Ovary (tissue), 10 donors: ENCODE measurements at places on chromosomes 5 and 9. TPM values are rescaled to one million over a fixed set of nuclear protein-coding genes. Genes with fewer than 3 reads are reported as not detected.

GRCh38 chr9:97794666-97795065, 58.4 kb upstream of the FOXE1 start:
- no peaks in the 10 kb centered on the region for H3K27me3 ChIP-seq
- H3K27ac ChIP-seq = no peak overlapping the region
- no peaks in the 10 kb centered on the region for H3K4me1 ChIP-seq
- H3K36me3 ChIP-seq = no peaks in the 10 kb centered on the region
- DNase-seq = no peak

DNA sequence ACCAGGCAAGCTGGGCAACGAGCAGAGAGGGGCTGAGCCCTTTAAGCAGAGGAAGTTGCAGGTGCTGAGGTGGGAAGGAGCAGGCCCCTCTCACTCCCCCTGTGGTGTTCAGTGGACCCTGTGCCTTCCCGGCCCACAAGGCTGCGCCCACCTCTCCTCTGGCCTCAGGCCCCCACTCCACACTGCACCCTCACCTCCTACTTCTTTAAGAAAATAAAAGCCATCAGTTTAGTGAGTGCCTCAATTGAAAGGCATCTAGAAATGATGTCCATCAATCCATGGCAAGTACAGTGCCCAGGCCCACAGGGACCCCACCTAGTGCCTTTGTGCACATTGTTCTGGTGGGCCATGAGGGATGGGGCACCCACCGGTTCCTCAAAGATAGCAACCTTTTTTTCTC, 158.0 kb downstream of the PAX5 start:
- no peaks in the 10 kb centered on the region for H3K27me3 ChIP-seq
- H3K36me3 ChIP-seq = no peaks in the 10 kb centered on the region
- no peak overlapping the region for H3K4me3 ChIP-seq
- H3K4me1 ChIP-seq = no peaks in the 10 kb centered on the region

GRCh38 chr9:70557661-70558369, 143.4 kb upstream of the KLF9 start:
- H3K36me3 ChIP-seq = no peaks in the 10 kb centered on the region
- no peak overlapping the region for H3K4me3 ChIP-seq
- no peaks in the 10 kb centered on the region for H3K4me1 ChIP-seq
- no peaks in the 10 kb centered on the region for H3K27me3 ChIP-seq
- no peak overlapping the region for H3K27ac ChIP-seq
- DNase-seq = no peak

DNA sequence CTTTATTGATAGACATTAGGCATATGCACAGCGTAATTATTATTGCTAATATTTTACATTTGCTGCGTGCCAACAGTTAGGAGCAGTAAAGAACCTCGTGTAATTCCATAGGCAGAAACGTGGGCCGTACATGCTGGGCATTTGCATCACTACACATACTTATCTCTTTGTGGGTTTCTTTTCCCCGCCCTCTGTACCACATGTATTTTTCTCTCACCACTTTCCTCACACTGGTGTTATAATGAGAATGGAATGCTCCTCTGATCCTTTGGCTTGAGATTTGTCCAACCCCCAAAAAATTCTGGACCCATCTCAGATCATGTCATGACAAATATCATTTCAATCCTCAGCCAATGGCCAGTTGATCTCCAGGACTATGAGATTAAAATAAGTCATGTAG, 1952.6 kb upstream of the WWC1 start:
- H3K27me3 ChIP-seq = no peaks in the 10 kb centered on the region
- H3K4me3 ChIP-seq = no peak overlapping the region
- H3K4me1 ChIP-seq = no peaks in the 10 kb centered on the region
- DNase-seq = no peak
- H3K36me3 ChIP-seq = no peaks in the 10 kb centered on the region

DNA sequence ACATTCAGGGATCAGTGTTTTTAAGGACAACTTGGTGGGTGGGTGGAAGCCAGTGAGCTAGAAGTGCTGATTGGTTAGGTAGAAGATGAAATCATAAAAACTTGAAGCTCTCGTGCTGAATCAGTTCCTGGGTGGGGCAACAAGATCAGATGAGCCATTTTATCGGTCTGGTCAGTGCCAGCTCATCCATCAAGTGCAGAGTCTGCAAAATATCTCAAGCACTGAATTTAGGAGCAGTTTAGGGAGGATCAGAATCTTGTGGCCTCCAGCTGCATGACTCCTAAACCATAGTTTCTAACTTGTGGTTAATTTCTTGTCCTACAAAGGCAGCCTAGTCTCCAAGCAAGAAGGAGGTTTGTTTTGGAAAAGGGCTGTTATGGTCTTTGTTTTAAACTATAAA, 166.4 kb downstream of the FAM170A start:
- H3K27ac ChIP-seq = no peak overlapping the region
- no peaks in the 10 kb centered on the region for H3K27me3 ChIP-seq
- H3K36me3 ChIP-seq = no peaks in the 10 kb centered on the region
- DNase-seq = no peak

DNA sequence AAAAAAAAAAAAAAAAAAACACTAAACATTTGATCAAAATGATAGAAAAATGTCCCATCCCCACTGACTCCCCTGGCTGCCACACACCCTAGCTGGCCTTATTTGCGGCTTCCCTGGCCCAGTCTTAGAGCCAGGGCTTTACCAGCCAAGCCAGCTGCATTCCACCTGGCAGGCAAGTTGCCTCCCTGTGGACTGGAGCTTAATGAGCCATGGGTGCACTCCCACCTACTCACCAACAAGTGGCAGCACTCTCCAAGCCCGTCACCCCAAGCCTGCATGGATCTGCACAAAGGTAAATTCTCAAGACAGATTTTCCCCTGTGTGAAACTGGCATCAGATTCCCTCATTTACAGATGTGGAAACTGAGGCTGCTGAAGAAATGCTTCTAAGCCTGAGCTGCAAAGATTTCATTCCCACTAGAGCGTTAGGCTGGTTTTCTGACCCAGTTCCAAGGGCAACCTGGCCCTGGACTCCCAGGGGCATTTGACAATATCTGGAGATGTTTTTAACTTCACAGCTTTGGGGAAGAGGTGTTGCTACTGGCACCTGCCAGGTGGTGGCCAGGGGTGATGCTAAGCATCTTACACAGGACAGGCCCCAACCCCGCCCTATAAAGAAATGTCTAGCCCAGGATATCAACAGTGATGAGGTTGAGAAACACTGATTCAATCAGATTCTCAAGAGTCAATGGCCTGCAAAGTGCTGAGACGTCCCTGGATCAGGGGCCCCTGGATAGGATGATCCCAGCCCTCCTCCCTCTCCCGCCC, 21.9 kb upstream of the VDAC1 start:
- H3K4me1 ChIP-seq = no peaks in the 10 kb centered on the region
- H3K27ac ChIP-seq = no peak overlapping the region
- no peaks in the 10 kb centered on the region for H3K27me3 ChIP-seq
- no peak overlapping the region for H3K4me3 ChIP-seq
- no peaks in the 10 kb centered on the region for H3K36me3 ChIP-seq

GRCh38 chr5:180352116-180353047, 754 bp downstream of the GFPT2 start:
- peak; percentile 69 for DNase-seq
- no peaks in the 10 kb centered on the region for H3K27me3 ChIP-seq
- H3K4me1 ChIP-seq = peaks cover 2% of the 10 kb centered on the region
- H3K4me3 ChIP-seq = peak overlapping the region; percentile 65
- H3K36me3 ChIP-seq = no peaks in the 10 kb centered on the region
- peak overlapping the region; percentile 86 for H3K27ac ChIP-seq

DNA sequence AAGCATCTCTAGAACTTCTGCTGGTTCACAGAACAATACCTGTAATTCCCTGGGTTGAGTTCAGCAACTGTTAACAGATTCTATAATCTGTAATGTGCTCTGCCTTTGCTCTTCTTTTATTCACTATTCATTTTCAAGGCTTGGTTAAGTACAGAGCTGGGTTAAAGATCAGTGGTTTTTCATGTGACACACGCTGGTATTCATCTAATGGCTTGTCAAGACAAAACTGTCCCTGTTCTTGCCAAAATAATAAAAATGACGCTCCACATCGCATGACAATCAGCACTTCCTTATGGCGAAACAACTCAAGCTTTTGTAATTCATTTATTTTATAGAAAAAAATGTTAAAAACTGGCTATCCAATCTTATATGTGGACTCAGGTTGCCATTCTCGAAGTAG, 137.9 kb downstream of the BNC2 start:
- H3K27ac ChIP-seq = no peak overlapping the region
- no peaks in the 10 kb centered on the region for H3K27me3 ChIP-seq
- DNase-seq = no peak
- no peak overlapping the region for H3K4me3 ChIP-seq
- H3K36me3 ChIP-seq = no peaks in the 10 kb centered on the region
- H3K4me1 ChIP-seq = peaks cover 2% of the 10 kb centered on the region

- no peak overlapping the region for H3K4me3 ChIP-seq
- no peak for DNase-seq
- no peak overlapping the region for H3K27ac ChIP-seq
Measured at GRCh38 chr9:27564670-27565069, 8.6 kb downstream of the C9orf72 start.

- DNase-seq = no peak
- no peaks in the 10 kb centered on the region for H3K36me3 ChIP-seq
- H3K27me3 ChIP-seq = no peaks in the 10 kb centered on the region
- peaks cover 8% of the 10 kb centered on the region for H3K4me1 ChIP-seq
- no peak overlapping the region for H3K4me3 ChIP-seq
Measured at GRCh38 chr5:154298065-154298464, 107.5 kb downstream of the GALNT10 start.

- peak overlapping the region; percentile 46 for H3K27ac ChIP-seq
- no peaks in the 10 kb centered on the region for H3K36me3 ChIP-seq
- DNase-seq = no peak
- no peaks in the 10 kb centered on the region for H3K27me3 ChIP-seq
Measured at GRCh38 chr5:139872052-139872766, 76.6 kb downstream of the PSD2 start.

DNA sequence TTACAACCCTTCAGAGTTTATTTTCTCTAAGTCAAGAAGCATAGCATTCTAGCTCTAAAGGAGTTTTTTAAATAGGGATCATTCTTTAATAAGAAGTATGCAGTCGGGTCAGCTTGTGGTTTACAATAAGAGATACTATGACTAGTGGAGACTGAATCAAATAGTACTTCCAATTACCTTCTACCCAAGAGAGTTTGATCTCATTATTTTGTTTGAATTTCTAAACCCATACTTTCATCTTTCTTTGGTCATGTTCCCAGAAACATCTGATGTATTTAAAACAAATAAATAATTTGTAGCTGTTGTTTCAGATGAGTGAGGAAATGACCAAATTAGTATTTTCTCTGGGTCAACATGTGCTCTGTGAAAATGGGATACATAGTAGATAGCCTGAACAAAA, 160.2 kb upstream of the CDH6 start:
- H3K4me3 ChIP-seq = no peak overlapping the region
- H3K27ac ChIP-seq = no peak overlapping the region
- H3K4me1 ChIP-seq = no peaks in the 10 kb centered on the region
- no peaks in the 10 kb centered on the region for H3K36me3 ChIP-seq
- H3K27me3 ChIP-seq = no peaks in the 10 kb centered on the region

- no peaks in the 10 kb centered on the region for H3K36me3 ChIP-seq
- no peak overlapping the region for H3K27ac ChIP-seq
- no peak for DNase-seq
- H3K27me3 ChIP-seq = no peaks in the 10 kb centered on the region
Measured at GRCh38 chr5:31748458-31749172, 109.7 kb downstream of the PDZD2 start.

GRCh38 chr5:134345996-134346395, 21.0 kb downstream of the CDKL3 start:
- H3K36me3 ChIP-seq = no peaks in the 10 kb centered on the region
- H3K4me3 ChIP-seq = no peak overlapping the region
- no peak for DNase-seq
- no peak overlapping the region for H3K27ac ChIP-seq
- H3K27me3 ChIP-seq = no peaks in the 10 kb centered on the region

GRCh38 chr9:8685825-8686224, 886.2 kb upstream of the DMAC1 start:
- no peak overlapping the region for H3K27ac ChIP-seq
- H3K4me1 ChIP-seq = no peaks in the 10 kb centered on the region

DNA sequence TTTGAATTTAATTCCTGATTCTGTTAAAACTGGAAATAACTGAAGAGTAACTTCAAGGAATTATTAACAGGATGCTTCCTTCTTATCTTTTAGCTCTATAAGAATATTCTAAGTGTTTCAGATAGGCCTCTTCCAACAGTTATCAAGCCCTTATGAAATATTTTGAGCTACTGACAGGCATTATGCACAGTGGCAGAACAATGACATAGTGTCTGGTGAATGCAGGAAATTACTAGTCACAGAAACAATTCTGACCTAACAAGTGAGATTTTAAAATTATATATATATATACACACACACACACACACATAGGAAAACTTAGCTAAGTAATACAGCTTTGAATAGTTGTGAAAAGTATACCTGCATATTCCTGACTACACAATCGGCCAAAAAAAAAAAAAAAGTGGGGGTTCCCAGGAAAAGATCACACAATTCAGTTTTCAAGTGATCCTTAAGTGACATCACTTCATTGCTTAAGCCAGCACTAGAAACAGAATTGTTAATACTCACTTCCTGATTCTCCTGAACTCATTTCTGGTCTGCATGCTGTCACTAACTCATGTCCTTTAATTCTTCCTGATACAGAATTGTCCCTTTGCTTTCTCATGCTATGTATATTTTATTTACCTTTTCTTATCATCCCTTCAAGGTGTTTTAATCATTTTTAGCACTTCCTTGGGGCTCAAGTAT, 77.3 kb downstream of the SLC25A46 start:
- H3K4me3 ChIP-seq = no peak overlapping the region
- DNase-seq = no peak
- H3K27me3 ChIP-seq = no peaks in the 10 kb centered on the region
- no peaks in the 10 kb centered on the region for H3K4me1 ChIP-seq
- H3K27ac ChIP-seq = no peak overlapping the region

- no peak overlapping the region for H3K27ac ChIP-seq
- no peaks in the 10 kb centered on the region for H3K27me3 ChIP-seq
- no peak for DNase-seq
- H3K4me3 ChIP-seq = no peak overlapping the region
Measured at GRCh38 chr5:73506459-73506955, 8.3 kb downstream of the BTF3 start.

- H3K4me3 ChIP-seq = no peak overlapping the region
- DNase-seq = no peak
- no peaks in the 10 kb centered on the region for H3K4me1 ChIP-seq
- H3K36me3 ChIP-seq = no peaks in the 10 kb centered on the region
- no peaks in the 10 kb centered on the region for H3K27me3 ChIP-seq
Measured at GRCh38 chr5:107969847-107970246, 299.1 kb upstream of the EFNA5 start.

GRCh38 chr5:128199104-128199503, 115.5 kb downstream of the SLC12A2 start:
- H3K4me3 ChIP-seq = no peak overlapping the region
- H3K4me1 ChIP-seq = peaks cover 7% of the 10 kb centered on the region
- no peaks in the 10 kb centered on the region for H3K27me3 ChIP-seq
- H3K27ac ChIP-seq = no peak overlapping the region
- DNase-seq = no peak
- no peaks in the 10 kb centered on the region for H3K36me3 ChIP-seq

GRCh38 chr5:57692582-57693487, 210.2 kb upstream of the ACTBL2 start:
- no peak overlapping the region for H3K4me3 ChIP-seq
- H3K27ac ChIP-seq = peak overlapping the region; percentile 28
- DNase-seq = peak; percentile 69
- peaks cover 20% of the 10 kb centered on the region for H3K4me1 ChIP-seq
- H3K27me3 ChIP-seq = no peaks in the 10 kb centered on the region

- no peak for DNase-seq
- H3K27ac ChIP-seq = no peak overlapping the region
- H3K27me3 ChIP-seq = no peaks in the 10 kb centered on the region
- H3K4me3 ChIP-seq = no peak overlapping the region
Measured at GRCh38 chr9:70105147-70105546, 61.5 kb downstream of the MAMDC2 start.

ROPN1L gene
- polyA plus RNA-seq = 0.30 TPM

PCDHB4 gene
- polyA plus RNA-seq = 4.2 TPM

OR1J2 gene
- polyA plus RNA-seq = not detected

THBS4 gene
- polyA plus RNA-seq = 9.7 TPM

ASS1 gene
- 87.0 TPM for polyA plus RNA-seq
